ENCODE measurements at places on chromosomes 2 and 18.

GRCh38 chr2:222294996-222295367 lies 3.8 kb downstream of the PAX3 start:
- DNase-seq, result no peak

DNA sequence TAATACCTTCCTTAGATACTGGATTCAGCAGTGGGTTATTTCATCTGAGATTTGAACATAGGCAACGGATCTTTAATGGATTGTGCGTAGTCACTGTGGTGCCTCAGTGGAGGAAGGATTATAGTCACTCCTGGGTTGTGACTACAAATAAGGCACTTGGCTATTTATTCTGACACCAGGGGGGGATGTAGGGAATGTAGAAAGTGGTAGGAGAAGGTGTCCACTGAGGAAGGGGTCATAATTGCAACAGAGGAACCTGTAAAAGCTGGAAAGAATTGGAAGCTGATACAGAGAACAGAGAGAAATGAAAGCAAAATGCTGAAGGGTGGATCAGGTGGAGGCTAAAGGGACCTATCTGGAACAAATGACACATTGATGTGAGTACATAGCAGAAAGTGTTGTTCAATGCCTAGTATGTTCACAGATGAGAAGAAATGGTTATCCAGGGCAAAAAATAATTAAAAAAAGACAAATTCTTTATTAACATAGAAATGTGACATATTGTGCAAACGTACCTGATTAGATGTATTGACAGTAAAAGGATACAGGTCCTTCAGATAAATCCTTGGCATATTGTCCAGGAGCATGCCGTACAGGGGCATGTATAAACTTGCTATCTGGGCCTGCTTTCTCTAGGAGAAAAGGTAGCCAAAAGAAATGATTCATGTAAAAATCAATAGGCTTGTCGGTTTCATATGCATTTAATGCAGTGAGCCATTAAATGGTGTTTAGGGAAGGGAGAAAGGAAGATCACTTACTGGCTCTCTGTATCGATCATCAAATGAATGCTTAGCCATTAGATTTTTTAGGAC lies 91.2 kb upstream of the CCDC195 start:
- no peak for DNase-seq

- DNase-seq, result no peak
Observed at GRCh38 chr2:63598981-63599380, 10.2 kb downstream of the MDH1 start.

DNA sequence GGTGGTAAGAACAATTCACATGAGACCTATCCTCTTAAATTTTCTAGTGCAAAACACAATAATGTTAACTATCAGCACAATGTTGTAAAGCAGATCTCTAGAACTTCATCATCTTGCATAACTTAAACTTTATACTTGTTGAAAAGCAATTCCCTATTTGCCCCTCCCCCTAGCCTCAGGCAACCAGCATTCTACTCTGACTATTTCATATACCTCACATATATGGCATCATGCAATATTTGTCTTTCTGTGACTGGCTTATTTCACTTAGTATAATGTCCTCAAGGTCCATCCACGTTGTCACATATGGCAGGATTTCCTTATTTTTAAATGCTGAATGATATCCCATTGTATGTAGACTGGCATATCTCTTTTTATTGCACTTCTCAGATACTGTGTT lies 86.5 kb downstream of the STRADB start:
- no peak for DNase-seq

DNA sequence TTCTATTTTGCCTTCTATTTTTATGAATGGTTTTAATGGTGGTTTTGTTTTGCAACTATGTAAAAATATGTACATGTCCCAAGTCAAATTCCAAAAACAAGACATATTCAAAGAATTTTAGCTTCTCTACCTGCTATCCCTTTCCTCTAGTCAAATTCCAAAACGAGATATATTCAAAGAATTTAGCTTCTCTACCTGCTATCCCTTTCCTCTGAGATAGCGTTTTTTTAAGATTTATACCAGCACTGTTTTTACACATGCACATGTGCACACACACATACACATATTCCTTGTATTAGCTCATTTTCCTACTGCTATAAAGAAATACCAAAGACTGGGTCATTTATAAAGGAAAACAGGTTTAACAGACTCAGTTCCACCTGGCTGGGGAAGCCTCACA lies 199.1 kb upstream of the ARL4C start:
- no peak for DNase-seq

- DNase-seq, result no peak
Observed at GRCh38 chr2:172181840-172182239, 79.1 kb upstream of the DLX2 start.

GRCh38 chr2:74206180-74206688 lies 7.8 kb downstream of the MTHFD2 start:
- DNase-seq, result no peak

DNA sequence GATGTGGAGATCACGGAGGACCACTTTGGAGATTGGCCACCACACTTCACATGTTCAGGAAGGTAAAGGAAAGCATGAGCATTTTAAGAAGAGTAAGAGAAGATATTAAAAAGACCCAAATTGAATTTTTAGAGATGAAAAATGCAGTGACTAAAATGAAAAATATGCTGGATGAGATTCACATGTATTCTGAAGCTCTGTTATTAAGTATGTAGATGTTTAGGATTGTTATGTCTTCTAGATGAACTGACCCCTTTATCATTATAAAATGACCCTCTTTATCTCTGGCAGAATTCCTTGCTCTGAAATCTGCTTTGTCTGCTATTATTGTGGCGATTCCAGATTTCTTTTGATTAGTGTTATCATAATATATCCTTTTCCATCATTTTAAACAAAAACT lies 36.0 kb upstream of the DYNC2LI1 start:
- DNase-seq, result no peak

DNA sequence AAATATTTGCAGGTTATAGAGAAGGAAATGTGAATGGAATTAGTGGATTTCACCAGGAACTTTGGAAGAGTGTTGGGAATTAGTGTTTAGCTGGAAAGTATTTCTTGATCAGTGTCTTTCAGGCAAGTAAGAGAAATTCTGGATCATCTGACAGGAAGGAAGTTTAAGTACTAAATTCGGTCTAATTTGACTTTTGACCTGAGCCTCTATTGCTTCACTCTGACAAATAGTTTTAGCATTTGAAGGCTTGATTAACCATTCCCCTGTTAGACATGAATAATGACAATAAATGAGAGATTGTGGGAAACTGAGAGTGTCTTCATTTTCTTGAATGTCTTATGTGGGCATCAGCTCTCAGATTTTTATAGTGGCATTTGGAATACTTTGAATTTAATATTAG lies 16.0 kb downstream of the CCNT2 start:
- no peak for DNase-seq

DNA sequence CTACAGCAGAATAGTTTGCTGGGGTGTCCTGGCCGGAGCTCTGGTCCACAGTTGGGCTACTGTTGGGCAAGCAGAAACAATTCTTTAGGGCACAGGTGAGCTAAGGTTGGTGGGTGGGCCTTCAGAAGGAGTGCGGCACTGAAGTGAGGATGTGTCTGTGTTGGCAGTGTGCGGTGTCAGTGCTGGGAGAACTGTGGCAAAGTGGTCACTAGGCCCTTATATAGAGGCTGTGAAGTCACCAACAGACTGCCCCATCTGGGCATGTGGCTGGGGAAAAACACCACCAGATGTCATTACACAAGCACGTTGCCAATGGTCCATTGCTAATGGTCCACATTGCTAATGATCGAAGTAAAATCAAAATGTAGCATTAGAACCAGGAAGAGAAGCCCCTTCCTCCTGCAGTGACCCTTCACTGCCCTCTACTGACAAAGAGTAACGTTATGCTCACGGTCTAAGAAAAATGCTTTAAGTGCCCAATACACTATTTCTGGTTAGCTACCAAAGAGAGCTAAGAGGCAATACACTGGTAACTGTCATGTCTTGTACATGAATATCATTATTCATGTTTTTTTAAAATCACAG lies 21.3 kb downstream of the SCN1A start:
- no peak for DNase-seq

GRCh38 chr2:231364961-231365810 lies 30.3 kb upstream of the B3GNT7 start:
- DNase-seq, result peak; percentile 65

- DNase-seq, result no peak
Observed at GRCh38 chr2:204583773-204584172, 38.5 kb downstream of the PARD3B start.

GRCh38 chr2:55460562-55460961 lies 40.9 kb upstream of the CCDC88A start:
- no peak for DNase-seq

DNA sequence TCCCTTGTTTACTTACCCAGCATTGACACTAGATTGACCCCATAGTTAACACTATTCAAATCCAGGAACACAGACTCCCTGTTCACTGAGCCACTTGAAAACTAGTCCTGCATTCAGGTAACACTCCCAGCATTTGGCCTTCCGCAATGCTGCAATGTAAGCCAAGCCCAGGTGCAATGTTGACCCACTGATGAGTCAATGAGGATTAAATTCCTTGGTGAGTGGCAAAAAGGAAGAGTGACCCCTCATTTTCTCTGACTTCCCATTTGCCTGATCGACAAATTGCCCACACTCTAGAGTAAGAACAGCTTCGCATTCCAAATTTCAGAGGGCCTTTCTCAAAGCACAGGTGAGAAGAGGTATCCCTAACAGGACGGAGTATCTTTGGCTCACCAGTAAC lies 251.9 kb downstream of the FBXO15 start:
- DNase-seq, result no peak

GRCh38 chr2:169159686-169160085 lies 90.3 kb downstream of the DHRS9 start:
- DNase-seq, result no peak

DNA sequence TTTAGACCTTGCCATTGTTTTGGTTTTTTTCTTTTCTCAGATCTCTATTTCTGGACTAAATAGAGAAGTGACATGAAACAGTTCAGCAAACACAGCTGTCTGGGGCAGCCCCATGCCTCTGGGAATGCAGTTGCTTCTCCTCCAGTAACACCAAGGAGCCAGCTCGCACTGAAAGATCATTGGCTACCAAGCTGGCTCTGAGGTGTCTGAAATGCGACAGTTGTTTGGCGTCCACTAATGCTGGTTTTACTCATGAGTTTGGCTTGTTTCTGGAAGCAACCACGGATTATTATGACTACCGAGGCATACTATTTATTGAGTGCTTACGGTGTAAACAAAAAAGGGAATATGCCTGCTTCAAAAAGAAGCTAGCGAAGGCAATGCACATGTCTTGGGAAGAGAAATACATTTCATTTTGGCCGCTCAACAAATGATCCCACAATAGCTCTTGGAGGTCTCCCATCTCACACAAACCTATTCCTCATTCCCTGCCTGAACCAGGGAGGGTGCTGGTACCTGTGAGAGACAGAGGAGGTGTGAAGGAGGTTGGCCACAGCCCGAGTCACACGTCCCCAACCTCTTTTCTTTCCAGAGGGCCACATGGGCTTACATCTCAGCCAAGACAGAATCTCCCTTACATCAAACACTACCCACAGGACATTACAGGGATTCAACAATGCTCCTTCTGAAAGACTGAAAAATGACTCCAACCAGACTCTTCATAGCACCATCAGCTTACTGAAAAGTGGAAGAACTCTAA lies 37.5 kb upstream of the NEB start:
- DNase-seq, result no peak

- no peak for DNase-seq
Observed at GRCh38 chr2:133146893-133147292, 421.4 kb downstream of the NCKAP5 start.

DNA sequence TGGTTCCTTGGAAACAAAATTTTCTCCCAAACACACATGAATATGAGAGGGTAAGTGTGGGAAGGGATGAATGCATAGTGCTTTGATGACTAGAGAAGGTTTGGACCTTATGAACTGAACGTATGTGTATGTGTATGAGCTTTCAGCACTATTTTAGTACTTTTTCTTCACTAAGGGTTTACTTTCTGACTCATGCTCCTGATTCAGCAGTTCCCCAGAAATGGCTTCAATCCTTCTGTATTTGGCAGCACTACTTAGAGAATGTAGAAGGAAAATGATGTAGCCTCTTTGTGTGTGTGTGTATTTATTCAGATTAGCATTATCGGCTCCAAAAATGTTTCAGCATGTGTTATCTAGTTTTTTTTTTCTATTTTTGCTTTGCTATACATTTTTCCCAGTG lies 22.2 kb downstream of the KCNJ3 start:
- DNase-seq, result no peak

DNA sequence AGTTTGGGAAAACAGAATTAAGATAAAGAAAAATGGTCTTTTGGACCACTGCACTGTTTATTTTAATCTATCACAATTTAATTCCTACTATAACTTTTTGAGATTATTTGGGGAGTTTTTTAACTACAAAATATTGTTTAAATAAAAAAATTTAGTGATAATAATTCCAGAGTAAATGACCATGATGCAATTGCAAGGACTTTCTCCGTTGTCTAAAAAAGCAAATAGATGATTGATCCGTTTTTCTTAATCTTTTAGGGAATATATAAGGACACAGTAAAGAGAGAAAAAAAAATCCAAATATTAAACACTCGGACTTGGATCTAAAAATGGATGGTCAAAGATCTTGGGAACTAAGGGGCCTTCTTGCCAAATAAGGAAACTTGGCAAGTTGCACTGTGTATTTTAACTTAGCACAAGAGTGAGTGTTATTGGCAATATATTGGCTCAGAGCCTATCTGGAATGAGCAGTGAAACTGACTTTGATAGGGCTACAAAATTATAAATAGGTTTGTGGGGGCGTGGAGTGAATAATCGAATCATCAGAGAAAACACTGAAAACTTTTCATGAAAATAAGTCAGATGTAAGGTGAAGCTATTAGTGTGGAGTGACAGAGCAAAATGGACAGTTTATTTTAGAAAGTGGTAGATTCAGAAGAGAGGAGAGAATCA lies 2.0 kb downstream of the MAP3K20 start:
- no peak for DNase-seq

GRCh38 chr2:33216508-33217182 lies 259.8 kb upstream of the RASGRP3 start:
- peak; percentile 35 for DNase-seq

- DNase-seq, result no peak
Observed at GRCh38 chr2:32807662-32808061, 139.1 kb upstream of the LTBP1 start.

DNA sequence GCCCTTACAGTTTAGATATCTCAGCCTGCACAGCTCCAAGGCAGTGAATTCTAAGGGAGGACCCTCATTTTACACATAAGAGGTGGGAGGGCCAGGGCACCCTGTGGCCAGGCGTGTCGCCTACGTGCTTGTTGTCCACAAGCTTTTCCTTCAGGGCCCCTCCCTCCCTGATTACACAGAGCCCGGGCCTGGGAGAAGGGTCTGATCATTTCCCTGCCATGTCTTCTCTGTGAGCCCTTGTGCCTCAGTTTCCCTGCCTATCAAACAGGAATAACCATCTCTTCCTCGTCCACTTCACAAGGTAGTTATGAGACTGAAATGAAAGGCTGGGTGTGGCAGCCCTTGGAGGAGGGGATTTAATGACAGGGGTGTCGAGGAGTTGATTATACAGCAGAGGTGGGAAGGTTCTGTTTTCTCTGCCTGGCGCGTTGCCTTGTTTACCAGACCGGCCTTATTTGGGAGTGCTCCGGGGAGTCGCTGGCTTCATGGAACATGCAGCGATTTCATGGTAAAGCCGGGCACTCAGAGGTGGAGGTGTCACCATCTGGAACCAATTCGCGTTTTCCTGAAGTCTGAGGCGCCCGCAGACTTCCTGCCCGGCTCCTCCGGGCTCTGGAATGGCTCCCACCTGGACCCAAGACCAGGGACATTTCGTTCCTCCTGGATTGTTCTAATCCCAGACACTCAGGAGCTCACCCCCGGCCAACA lies 208.9 kb downstream of the KLHL29 start:
- no peak for DNase-seq

All from amniotic stem cell (primary cell).